DMS53 (cell line): ENCODE measurements at places on chromosomes 12 and 14.

GRCh38 chr12:65894624-65895390 lies 70.5 kb downstream of the HMGA2 start:
- DNase-seq, result no peak

- peak; percentile 8 for DNase-seq
Measured at GRCh38 chr12:70540996-70541395, 96.2 kb downstream of the PTPRB start.

- no peak for DNase-seq
Measured at GRCh38 chr12:46261646-46262045, 7.2 kb downstream of the SLC38A1 start.

DNA sequence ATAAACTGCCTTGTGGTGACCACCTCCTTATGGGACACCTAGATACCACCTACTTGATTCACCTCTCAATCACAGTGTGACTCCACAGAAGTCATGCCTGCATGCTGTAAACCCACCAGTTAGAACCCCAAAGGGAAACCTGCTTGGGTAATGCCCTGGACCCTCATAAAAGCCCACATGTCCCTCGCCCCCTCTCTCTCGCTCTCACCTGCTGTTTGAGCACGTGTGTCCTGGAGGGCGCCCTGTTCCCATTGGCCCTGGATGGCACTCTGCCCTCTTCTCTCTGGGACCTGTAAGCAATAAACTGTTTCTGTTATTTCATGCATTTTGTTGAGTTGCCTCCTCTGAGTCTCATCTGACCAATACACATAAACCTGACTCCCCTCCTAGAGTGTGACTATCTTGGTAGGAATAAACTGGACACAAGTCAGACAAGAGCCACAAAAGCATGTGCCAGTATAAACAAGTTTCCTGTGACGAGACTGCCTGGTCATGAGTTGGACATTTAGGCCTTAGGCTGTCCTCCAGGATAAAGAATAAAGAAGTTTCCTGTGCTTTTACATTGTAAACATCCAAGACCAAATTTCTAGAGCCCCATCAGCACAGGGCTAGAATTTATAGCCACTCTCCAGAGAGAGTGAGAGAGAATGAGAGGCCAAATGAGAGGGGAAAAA lies 8.6 kb downstream of the IFI27L2 start:
- DNase-seq, result no peak

DNA sequence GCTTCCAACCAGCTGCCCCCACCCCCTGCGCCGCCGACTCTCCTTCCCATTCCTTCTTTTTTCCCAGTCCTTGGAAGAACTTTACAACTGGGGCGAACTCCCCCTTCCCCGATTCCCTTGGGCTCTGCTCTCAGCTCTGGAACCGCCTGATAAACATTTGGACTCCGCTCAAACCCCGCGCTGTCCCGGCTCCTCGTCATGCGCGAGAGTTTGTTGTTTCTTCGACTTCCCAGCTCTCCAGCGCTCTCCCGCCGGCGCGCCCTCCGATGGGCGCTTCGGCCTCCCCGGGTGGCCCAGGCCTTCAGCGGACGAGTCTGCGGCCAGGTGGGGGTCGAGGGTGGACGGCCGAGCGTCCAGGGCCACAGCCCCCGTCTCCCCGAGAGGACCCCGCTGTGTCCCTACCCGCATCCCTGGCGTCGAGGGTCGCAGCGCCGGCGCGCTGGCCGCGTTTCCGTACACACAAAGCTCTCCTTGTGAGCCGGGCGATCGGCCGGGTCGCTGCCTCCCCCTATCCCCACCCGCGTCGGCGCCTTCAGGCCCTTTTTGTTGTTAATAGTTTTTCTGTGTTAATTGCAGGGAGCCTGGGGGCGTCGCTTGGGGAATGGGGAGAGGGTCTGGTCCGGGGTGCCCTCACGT lies 847 bp downstream of the MMP14 start:
- DNase-seq, result peak; percentile 52

DNA sequence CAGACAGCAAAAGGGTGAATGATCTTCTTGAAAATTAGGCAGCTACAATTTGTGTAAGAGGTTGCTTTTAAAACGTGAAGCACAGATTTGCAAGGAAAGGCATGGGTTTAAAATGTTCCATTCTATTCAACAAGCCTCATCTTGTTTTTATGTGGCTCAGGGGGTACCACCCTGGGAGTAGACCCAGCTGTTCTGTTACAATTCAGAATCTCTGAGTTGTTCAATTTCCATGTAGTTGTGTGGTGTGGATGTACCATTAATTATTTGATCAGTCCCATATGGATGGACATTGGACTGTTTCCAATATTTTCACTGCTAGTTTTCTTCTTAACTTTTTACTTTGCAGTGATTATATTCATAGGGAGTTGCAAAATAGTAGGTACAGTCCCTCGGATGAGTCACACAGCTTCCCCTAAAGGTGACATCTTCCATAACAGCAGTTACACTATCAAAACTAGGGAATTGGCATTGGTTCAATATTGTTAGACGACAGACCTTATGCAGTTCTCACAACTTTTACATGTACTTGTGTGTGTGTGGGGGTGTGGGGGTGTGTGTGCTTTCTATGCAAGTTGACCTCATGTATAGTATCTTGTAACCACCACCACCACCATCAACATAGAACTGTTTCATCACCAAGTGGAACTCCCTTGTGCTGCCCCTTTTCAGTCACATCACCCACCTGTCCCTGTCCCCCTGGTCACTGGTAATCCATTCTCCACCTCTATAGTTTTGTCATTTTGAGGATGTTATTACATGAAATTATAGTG lies 59.0 kb upstream of the CAPRIN2 start:
- no peak for DNase-seq

- DNase-seq, result peak; percentile 43
Measured at GRCh38 chr12:74259199-74259598, 278.4 kb upstream of the ATXN7L3B start.

DNA sequence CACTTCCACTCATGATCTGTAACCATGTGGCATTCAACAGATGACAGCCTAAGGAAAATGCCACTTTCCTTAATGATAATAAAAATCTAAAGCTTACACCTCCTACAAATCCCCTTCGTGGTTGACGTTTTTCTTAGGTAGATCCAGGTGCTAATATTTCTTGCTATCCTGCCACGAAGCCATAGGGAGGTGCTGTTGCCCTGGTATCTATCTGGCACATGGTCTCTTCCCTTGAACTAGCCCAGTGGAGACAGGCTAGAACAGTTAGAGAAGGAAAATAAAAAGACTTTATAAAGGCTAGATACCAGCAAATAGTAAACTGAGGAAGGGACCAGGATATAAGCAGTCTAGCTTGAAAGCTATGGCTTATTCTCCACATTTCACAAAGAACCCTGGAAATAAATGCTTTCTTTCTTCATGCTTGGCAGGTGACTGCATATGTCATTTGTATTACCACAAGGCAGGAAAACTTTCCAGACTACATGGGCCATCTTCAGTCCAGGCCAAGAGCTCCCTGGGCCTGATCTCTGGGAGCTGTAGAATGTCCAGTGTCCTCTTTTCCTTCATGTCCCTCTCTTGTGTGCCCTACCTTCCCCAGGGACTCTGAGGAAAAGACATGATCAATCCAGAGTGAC lies 15.3 kb downstream of the SPIC start:
- DNase-seq, result peak; percentile 84

GRCh38 chr12:27460471-27460978 lies 14.0 kb downstream of the SMCO2 start:
- DNase-seq, result peak; percentile 50

DNA sequence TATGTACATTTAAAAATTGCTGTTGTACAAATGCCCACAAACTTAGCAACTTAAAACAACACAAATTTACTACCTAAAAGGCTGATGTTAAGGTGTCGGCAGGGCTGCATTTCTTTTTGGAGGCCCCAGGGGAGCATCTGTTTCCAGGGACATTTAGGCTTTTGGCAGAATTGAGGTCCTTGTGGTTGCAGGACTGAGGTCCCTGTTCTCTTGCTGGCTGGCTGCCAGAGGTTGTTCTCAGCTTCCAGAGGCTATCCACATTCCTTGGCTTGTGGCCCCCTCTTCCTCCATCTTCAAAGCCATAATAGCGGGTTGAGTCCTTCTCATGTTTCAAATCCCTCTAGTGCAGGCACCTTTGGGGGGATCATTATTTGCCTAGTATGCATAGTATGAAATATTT lies 22.4 kb upstream of the KRT83 start:
- DNase-seq, result no peak

DNA sequence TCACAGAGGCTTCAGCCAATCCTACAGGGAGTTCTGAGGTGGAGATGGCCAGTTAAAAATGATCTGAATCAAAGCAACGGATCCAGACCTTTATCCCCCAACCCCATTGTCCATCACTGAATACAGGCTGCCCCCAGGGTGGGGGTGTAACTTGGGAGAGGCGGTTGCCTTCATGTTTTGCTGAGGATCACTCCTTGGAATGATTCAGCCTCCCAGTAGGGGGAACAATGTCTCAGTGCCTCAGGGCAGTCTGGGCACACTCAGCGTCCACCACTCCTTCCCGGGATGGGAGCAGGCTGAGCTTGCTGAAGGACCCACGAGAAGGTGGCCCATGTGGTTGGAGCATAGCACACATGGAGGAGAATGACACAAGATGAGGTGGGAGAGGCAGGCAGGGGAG lies 60.2 kb downstream of the RFX4 start:
- no peak for DNase-seq

DNA sequence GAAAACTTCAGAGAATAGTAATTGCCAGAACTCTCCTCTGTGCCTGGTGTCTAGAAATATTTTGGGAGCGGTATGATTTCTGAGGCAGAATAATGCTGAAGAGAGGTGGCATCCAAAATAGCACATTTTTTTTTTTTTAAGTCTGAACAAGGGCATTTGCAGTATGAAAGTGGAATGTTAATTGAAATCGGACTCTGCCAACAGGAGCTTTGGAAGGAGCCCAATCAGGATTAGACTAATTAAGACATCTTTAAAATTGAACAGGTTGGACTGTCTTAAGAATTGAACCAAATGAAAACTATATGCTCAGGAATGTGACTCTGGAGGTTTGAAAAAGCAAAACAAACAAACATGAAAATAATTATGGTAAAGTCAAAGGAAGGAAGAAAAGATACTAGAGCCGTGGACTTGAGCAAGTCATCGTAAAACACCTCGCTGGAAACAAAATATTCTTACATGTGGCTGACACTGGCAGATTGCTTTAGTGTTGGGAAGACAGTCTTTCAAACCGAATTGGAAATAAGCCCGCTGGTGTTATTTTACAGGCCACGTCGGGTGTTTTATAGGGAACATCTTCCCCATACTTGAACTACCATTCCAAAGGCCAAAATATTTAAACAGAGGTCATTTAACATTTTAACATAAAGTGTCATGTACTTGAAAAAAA lies 436.3 kb downstream of the VRK1 start:
- DNase-seq, result no peak

- DNase-seq, result peak; percentile 52
Measured at GRCh38 chr12:131829791-131830334, 1.7 kb downstream of the MMP17 start.

DNA sequence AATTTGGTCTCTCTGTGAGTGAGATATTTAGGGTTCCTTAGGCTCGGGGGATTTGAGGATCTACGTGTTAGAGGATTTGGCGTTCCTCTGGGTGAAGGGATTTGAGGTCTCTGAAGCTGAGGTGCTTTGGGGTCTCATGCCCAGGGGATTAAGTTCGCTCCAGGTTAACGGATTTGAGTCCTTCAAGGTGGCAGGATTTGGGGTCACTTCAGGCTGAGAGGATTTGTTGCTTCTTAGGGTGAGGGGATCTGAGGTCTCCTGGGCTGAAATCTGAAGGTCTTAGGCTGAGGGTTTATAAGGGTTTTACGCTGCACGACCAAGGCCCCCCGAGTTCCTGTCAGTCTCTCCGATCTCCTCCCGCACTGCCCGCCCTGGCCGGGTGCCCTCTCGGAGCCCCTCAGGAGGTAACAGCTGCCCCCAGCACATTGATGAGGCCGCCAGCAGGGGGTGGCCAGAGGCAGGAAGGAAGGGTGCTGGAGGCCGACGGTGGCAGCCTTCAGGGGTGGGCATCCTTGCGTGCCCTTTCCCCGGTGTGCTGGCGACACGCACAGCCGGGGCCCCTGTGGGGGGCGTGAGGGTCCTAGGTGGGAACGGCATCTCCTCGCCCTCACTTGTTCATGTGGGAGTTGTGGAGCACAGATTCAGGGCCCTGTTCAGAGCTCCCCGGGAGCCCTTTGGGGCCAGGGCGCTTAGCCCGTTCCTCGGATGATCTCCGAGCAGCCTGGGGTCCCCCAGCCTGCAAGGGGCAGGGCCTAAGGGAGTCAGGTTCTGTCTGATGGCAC lies 14.3 kb downstream of the CEP170B start:
- DNase-seq, result no peak

GRCh38 chr12:97601934-97602720 lies 139.5 kb downstream of the RMST start:
- DNase-seq, result peak; percentile 19

- DNase-seq, result no peak
Measured at GRCh38 chr14:32090686-32091085, 13.6 kb downstream of the ARHGAP5 start.

DNA sequence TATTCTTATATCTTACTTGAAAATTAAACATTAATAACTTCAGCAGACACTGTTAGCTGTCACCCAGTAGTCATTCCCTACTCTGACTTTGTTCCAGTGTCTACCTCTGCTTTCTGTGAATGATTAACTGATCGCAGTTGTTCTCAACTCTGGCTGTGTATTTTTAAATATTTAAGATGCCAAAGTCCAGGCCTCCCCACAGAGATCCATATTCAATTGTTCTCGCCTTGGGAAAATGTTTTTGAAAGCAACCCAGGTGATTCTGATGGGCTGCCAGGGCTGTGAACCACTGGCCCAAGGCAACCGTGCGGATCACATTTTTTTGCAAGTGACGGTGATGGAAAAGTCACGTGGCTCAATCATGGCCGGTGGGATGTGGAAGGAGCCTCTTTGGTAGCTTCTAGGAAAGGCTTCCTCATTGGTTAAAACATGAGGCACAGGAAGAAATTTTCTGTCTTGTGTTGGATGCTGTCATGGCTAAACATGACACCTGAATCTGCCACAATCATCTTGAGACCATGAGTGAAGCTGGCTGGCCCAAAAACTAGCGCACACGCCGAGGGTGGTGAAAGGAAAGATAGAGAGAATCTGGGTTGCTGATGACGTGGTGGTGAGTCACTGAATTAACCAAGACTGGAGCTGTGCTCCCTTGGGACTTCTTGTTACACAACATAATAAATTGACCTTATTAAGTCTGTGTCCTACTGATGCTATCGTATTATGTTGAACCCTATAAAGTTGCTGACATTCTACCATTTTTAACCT lies 37.2 kb downstream of the RDH12 start:
- peak; percentile 88 for DNase-seq

GRCh38 chr12:56684745-56685359 lies 3.2 kb downstream of the PTGES3 start:
- no peak for DNase-seq

GRCh38 chr12:114698566-114699163 lies 14.7 kb upstream of the TBX3 start:
- DNase-seq, result no peak

DNA sequence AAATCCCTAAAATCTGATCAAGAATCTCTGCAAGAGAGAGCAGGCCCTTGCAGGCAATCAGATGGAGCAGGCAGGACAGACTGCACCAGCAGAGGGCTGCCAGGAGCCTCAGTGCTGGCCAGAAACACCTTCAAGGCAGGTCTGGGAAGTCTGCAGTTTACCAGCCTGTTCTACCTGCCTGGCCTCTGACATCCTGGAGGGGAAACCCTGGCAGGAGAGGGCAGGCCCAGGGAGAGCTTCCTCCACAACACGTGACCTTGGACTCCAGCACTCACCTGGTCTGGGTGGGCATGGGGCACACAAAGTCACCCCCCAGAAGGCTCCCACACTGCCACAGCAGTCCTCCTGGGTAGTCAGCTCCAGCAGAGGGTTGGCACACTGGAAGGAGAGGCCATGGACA lies 56.0 kb downstream of the ISCA2 start:
- DNase-seq, result peak; percentile 50

GRCh38 chr14:30519961-30520360 lies 39.0 kb upstream of the G2E3 start:
- DNase-seq, result no peak

GRCh38 chr12:47988073-47989022 lies 15.9 kb downstream of the COL2A1 start:
- DNase-seq, result peak; percentile 65
